Activated naive CD8-positive, alpha-beta T cell treated with anti-CD3 and anti-CD28 coated beads, Interleukin-2, amount 10 ng/mL, durations not matched to agents 7 days and 5 days (primary cell): ENCODE measurements at places on chromosomes 7 and 10.

- no peak for DNase-seq
Observed at GRCh38 chr7:55641273-55641691, 69.0 kb upstream of the VOPP1 start.

DNA sequence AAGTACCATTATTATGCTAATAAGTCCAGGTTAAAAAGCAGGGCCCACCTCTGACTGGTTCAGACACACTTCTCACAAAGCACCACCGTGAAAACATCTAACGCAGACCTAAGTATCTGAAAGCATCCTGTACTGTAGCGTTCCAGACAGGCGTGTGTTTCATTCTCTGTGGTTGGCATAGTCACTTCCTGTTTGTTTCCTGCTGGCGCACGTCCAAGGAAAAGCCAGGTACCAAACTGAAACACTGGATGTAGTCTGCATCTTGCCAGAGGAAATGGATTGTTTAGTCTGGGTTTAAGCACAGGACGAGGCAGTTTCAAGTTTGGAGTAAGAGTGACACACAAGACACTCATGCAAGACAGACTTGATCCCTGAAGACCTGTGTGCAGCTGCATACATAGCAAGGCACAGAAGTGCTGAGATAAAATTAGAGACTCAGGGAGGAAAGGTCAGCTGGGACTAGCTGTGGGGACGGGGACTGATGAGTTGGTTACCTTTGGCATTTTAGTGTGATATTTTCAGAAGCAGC is 23.3 kb downstream of the BPGM start:
- DNase-seq: peak; percentile 41

DNA sequence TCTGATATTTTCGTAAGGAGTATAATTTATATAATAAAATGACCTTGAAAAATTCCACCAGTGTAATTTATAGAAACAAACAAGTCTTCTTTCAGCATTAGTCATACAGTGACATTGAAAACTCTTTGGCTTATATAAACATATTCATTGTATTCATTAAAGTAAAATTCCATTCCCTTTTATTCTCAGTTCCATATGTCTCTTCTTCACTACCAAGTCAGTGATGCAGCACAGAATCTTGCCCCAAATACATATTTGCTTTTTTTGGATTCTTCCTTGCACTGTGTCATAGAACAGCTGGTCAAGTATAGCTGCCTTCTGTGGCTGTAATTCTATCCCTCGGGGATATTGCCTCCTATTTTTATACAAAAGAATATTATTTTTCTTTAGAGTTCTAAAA is 884.5 kb upstream of the POT1 start:
- no peak for DNase-seq

DNA sequence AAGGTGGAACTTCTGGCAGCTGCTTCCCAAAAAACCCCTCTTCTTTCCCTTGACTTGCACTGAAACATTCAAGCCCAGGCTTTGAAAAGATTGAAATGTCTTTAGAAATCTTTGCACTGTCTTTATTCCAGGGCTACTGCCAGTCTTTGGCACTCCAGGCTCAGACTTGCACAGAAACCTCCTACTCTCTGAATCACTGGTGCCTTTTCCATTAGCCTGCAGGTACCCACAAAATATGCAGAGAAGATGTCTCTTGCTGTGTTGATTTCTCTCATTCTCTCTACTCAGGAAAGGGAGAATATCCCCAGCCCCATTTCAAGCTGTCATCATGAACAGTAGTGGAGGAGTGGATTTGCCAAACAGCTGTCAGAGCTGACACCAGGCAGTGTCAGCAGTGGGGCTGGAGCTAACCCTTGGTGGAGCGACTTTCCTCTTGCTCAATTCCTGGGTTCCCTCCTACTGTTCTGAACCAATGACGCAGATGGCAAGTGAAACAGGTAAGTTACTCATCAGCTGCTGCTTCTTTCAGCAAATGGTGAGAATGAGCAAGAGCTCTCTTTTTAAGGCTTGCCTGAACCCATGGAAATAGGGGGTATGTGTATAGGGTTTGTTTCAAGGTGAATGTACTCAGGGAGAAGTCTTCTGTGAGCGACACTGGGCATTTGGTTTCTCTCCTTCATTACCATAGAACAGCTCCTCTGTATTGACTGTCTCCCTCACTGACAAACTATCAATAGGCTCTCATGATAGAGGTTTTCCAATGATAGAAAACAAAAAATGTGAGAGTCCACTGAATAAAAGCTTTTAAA is 362.4 kb downstream of the ADRA2A start:
- no peak for DNase-seq

- no peak for DNase-seq
Observed at GRCh38 chr10:4384245-4384644, 441.8 kb upstream of the AKR1E2 start.

DNA sequence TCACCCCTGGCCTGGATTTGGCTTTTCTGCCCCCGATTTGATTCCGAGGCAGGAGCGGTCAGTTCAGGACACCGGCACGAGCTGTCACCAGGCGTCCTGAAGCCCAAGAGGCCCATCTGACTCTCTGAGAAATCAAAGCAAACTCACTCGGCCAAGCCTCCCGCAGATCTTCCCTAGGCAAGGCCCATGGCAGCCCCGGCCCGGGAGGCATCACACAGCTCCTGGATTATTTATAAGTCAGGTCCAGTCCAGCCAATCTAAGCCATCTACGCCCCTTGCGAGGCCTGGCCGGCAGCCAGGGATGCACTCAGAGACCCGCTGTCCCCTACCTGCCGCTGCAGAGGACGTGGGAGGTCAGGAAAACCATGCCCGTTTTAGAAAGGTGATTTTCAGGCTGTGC is 87.3 kb upstream of the DIP2C start:
- no peak for DNase-seq

DNA sequence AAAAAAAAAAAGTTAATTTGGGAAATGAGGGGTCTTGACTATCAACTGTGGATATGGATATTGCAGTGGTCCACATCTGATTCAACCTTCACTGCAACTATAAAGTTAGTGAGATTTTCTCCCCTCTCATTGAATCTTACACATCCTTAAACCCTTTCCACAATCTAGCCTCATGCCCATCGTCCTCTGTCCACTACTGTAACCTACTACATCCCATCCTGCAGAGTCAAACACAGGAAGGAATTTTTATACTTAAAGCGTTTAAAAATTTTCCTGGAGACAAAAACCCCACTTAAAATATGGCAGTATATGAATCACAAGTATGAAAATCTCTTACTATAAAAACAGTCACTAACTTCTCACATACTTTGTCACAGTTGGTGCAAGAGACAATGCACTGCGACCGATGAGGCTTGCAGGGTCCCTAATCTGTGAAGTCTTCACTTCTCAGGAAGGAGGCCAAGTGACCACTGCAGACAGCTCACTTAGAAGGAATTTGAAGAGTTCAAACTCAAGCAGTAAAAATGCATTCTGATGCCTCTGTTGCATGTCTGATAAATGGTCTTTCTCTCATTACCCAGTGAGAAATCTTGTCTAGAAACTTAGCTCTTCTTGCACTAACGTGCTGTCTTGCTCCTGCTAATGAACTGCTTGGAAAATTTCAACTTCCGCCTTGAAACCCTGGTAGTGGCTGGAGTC is 50.3 kb upstream of the ST8SIA6 start:
- DNase-seq: no peak

GRCh38 chr10:95556994-95557767 is 4.0 kb downstream of the SORBS1 start:
- DNase-seq: no peak

DNA sequence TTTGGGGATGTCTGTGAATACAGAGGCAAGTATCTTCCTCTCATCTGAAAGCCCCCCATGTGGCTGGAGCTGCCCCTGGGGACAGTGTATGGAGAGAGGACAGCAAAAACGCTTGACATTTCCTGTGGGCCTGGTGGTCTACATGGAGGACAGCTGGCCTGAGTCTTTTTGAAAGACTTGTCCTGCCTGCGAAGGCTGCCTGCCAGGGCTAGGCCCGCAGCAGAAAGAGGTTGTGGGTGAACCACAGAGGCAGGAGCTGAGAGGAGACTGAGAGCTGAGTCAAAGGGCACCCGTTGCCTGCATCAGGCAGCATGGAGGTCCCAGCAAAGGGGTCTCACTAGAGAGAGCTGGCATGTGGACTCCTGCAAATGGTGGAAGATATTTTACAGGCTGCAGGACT is 66.4 kb downstream of the KAT6B start:
- DNase-seq: no peak

GRCh38 chr7:122467661-122468449 is 163.3 kb upstream of the FEZF1 start:
- no peak for DNase-seq

GRCh38 chr7:73971322-73971703 is 56.7 kb upstream of the ELN start:
- DNase-seq: no peak

GRCh38 chr10:67115972-67116371 is 190.1 kb downstream of the LRRTM3 start:
- DNase-seq: no peak

- no peak for DNase-seq
Observed at GRCh38 chr10:118107541-118107940, 60.8 kb upstream of the RAB11FIP2 start.

DNA sequence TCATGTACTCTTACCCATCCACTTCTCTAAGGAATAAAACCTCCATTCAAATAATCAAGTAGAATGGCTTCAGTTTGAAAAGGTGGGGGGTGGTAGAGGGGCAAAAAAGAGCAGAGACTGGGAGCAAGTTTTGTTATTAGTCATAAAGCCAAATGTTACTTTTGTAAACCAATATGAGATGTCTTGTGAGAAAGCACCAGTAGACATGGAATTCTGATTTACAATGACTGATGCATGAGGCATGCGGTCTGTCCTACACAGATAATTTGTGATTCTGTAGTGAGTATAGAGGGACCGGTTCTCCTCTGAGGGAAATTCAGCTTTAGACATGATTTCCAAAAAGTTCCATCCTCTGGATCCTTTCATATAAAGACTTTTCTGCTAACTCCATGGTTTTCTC is 12.9 kb upstream of the ABCA13 start:
- no peak for DNase-seq

DNA sequence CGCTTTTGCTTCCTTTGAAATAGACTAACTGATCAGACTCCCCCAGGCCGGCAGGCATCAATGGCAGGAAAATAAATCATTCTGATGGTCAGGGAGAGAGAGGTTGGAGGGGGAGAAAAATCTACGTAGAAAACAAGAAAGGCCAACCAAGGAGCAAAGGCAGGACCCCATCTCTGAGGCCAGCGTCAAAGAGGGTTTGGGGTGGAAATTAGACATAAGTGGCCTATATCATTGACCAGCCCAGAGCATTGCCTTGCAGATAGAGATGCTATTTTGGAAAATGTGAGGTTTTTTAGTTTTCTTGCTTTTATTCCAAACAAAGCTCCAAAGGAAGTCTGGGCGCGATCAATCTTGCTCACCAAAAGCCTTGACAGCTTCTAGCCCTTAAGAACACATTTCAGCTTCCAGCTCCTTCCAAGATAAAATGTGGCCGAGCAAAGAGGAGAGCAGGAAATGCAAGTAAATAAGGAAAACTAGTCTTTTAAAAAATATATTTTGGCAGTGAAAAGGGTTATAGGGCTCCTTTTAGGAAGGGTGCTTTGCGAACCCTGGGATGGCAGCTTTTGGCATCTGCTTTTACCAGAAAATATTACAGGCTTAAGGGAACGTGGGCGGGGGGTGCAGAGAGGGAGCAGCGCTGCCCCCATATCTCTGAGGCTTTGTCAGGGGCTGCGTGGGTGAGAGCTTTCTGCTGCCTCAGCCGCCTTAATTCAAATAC is 2.0 kb upstream of the HOXA2 start:
- no peak for DNase-seq

- no peak for DNase-seq
Observed at GRCh38 chr7:99310004-99310403, 15.7 kb upstream of the ARPC1A start.

DNA sequence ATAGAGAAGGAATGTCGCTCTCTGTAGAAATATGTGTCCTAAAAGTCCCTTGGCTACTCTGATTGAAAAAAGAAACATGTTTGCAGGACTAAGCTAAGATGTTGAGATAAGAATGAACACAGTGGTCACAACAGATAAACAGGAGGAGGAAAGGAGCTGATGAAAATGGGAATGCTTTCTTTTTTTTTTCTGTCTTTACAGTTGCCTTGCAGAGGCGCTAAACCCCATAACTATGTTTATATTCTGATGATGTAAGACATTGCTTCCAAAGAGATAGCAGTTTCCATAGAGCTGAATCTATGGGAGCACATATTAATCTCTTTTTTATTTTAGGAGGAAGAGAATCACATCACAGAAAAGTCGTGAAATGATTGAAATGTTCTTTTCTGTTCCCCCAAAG is 153.5 kb upstream of the LYZL1 start:
- no peak for DNase-seq

GRCh38 chr7:95772771-95773581 is 622 bp downstream of the DYNC1I1 start:
- no peak for DNase-seq

- DNase-seq: no peak
Observed at GRCh38 chr10:3811291-3811870, 26.4 kb upstream of the KLF6 start.

GRCh38 chr7:47528471-47528870 is 53.4 kb downstream of the TNS3 start:
- no peak for DNase-seq

DNA sequence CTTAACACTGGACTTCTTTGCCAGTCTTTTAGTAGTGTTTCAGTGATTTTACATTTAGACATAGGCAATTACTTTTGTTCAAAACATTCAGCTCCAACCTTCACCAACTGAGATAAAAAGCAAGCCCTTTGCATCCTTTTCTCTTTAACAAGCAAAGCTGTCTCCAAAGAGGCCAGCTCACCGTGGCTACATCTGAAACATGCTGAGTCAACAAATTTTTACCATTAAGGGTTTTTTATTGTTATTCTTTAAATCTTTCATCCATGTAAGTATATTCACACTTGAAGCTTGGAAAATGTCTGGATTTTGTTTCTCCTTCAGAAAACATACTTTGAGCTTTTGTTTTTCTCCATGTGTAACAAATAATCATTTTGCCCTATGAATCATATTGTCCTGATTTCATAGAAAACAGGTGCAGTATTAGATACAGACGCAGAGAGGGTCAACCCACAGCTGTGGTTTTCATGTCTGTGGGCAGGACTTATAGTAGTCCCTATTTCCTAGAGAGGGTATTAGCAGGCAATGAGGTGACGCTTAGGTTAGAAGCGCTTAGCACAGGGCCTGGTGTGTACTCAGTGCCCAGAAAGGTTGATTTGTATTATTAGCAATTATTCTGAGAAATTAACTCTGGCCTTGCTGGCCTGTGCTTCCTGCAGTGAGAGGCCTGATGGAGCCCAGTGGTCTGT is 99.5 kb downstream of the MKI67 start:
- no peak for DNase-seq

- DNase-seq: no peak
Observed at GRCh38 chr10:31268444-31269303, 50.3 kb upstream of the ZEB1 start.

- peak; percentile 61 for DNase-seq
Observed at GRCh38 chr7:38932509-38933168, 23.6 kb upstream of the VPS41 start.
